ENCODE measurements at places on chromosomes 4 and X. TPM values are rescaled to one million over a fixed set of nuclear protein-coding genes. Genes with fewer than 3 reads are reported as not detected.
A peak's percentile ranks its signal among the peaks of the same experiment; 100 is the strongest.

DNA sequence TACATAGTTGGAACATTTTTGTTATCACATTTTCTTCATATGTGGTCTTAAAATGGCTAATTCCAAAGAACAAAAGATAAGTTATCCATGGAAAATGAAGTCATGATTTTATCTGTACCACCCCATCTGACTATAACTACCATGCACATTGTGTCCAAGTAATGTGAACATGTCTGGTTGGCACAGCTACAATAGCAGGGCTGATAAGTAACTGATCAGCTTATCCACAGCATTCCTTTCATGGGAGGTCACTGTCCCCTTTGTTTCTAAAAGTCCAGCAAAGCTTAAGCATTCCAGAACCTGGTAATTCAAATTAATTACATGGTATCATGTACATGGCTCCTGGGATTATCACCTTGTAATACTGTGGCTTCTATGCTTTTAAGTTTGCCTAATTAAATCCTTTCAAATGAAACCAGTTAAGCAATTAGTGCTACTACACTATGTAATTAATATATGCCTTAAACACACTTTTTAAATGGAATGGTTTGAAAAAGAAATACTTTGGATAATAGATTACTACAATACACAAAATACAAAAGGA, 21.1 kb upstream of the SORBS2 start:
- no peak overlapping the region for H3K27ac ChIP-seq
- no peaks in the 10 kb centered on the region for H3K27me3 ChIP-seq
- no peak overlapping the region for H3K4me3 ChIP-seq
- H3K36me3 ChIP-seq: no peaks in the 10 kb centered on the region
- no peak for DNase-seq

- H3K4me3 ChIP-seq: no peak overlapping the region
- no peak overlapping the region for H3K27ac ChIP-seq
- DNase-seq: peak; percentile 31
These were observed 34.0 kb downstream of the PLAC8 start for GRCh38 chr4:83080561-83080960.

DNA sequence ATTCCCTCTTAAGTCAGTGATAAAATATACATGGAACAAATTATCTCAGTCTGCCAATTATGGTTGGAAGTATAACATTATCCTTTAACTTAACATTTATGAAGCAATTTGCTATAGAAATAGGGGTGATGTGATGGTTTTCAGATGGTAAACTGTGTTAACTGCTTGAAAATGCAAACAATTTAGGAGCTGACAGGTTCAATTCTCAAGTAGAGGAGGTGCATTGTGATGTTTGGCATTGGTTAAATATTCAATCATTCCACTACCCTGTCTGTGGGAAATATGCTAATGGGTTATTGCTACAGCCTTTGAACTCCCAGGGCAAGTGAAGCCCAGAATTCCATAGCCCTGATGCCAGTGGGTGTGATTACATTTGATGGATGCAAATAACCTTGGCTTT, 243.4 kb upstream of the GK2 start:
- H3K27me3 ChIP-seq: no peaks in the 10 kb centered on the region
- H3K36me3 ChIP-seq: no peaks in the 10 kb centered on the region
- H3K4me3 ChIP-seq: no peak overlapping the region

GRCh38 chr4:107742791-107743190, 22.8 kb upstream of the PAPSS1 start:
- H3K27me3 ChIP-seq: peaks cover 8% of the 10 kb centered on the region
- H3K4me1 ChIP-seq: no peaks in the 10 kb centered on the region
- H3K4me3 ChIP-seq: no peak overlapping the region
- no peak for DNase-seq

The COL4A6 gene
- total RNA-seq: not detected

The FRMPD4 gene
- not detected for total RNA-seq
